Right hindlimb (tissue), 1 donor: ENCODE measurements at places on chromosomes 7 and 10.
A peak's percentile ranks its signal among the peaks of the same experiment; 100 is the strongest.

GRCh38 chr10:92573798-92574547, at the start of gene IDE:
IDE (minus strand) TSS chr10:92574093; CDS start chr10:92574019, 74 bp downstream.
- peak; percentile 91 for DNase-seq

DNA sequence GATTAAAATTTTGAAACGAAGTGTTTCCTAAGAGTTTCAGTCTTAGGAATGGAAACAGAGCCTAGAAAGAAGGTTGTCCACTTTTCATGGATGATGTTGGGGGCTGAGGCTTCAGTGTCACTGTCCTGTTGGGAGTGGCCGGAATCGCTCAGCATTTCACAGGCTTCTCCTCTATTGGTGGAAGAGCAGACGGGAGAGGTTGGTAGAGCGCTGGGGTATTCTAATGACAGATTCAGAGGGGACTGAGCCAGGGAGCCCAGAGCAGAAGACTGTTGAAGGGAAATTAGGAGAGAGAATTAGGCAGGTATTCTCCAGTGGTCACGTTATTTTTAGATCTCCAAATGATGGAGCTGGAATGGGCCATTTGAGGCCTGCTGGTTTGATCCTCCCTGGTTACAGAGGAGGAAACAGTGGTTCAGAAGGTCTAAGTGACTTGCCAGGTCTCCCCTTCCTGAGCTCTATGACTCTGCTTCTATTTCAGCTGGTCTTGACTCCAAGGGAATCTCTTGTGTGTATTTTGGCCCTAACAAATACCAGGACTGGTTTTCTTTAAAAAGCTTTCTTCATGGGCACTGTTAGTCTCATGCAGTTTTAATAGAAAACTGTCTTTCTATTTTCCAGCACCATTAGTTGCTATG, 35.7 kb upstream of the EEPD1 start:
- DNase-seq = no peak

DNA sequence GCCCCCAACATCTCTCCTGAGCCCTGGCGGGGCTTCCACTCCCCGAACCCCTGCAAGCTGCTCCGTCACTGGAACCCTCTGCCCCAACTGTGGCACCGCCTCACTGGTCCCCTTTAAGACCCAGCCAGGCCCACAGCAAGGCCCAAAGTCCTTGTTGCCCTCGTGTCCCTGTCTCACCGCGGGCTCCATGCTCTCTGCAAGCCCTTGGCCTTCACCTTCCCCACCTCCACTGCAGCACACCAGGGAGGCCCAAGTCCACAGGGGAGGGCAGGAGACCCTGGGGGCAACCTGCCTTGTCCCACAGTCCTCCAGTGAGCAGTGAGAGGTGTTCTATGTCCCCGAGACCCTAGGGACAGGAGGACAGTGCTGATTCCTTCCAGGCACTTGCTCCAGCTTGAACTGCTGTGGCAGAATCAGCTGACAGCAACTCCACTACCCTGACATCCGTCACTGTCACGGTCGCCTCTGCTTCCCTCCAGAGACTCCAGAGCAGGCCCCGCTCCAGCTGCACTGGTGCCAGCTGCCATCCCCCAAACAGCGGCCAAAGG, 105.3 kb downstream of the CYTH3 start:
- DNase-seq = no peak

DNA sequence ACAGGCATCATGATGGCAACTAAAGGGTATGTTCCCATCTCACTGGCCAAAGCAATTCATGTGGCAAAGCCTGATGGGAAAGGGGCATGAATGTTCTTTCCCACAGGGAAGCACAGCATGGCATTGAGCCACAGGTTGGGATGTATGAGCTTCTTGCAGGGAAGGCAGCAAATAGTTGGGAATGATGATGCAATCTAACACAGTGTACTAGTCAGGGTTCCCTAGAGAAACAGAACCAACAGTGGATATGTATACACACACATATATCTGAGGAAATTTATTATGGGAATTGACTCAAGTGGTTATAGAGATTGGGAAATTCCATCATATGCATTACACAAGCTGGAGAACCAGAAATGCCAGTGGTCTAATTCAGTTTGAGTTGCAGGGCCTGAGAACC, 253.6 kb upstream of the NPVF start:
- no peak for DNase-seq

DNA sequence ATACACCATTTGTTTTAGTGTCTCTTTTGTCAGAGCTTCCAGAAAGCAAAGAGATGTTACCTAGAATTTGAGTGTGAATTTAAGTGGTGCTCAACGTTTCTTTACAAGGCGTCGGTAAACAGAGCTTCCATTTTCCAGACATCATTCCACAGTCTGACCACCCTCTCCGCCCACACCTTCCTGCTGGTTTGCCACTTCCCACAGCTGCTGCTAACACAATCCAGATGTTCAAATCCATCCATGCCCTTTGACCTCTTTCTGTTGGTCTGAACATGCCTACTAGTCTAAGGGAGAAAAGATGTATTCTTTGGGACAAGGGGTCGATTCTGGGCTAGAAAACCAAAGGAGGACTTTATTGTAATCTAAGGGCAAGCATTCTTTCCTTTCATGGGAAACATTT, 86.1 kb downstream of the FAM107B start:
- DNase-seq = peak; percentile 45

- DNase-seq = no peak
These were observed 105.3 kb downstream of the ADCY1 start for GRCh38 chr7:45679516-45679915.

DNA sequence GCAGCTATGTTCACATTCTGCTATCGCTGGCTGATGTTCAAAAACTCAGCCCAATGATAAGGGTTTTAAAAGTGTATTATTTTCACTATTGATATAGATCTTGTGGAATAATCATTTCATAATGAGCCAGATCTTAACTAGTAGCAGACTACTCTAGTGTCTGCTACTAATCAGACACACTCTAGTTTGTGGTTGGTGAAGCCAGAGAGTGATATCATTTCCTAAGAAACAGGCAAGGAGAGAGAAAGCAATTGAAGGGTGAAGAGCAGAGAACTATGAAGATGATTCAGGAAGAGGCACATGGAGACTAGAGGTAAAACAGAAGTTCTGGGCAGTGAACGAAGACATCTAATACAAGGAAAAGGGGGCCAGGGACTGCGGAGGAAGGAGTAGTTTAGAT, 58.2 kb upstream of the BET1 start:
- DNase-seq = no peak

- DNase-seq = no peak
These were observed 7.0 kb downstream of the MRPL43 start for GRCh38 chr10:100980311-100980710.

- DNase-seq = no peak
These were observed 2.3 kb upstream of the CTTNBP2 start for GRCh38 chr7:117875566-117875965.

DNA sequence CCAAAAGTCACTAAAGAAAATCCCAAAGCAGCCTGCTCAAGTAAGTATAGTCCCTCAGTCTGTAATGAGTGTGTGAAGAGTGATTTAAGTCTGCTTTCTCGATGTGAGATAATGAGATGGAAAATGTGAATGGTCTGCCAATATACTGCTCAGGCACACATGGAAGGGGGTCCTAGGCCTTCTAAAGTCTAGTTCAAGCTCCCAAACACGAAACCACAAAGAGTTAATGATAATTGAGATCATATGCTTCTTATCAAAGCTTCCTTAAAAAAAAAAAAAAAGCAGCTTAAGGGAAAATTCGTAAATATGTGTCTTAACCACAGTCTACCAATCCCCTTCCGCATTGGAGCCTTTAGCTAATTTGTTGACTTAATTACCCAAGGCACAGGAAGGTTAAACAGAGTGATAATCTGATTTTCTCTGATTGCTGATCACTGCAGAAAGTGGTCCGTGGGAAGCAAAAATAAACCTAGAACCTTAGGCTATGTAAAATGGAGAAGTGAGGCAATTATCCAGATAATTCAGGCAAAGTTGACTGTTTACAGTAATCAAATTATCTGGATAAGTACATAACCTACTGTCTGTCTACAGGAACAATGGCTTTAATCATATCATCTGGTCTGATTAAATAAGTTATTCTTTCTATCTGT, 172.9 kb downstream of the MBL2 start:
- no peak for DNase-seq

GRCh38 chr7:103773726-103774125, 215.7 kb downstream of the RELN start:
- DNase-seq = no peak

- DNase-seq = no peak
These were observed 38.0 kb downstream of the TCERG1L start for GRCh38 chr10:131273476-131273875.

DNA sequence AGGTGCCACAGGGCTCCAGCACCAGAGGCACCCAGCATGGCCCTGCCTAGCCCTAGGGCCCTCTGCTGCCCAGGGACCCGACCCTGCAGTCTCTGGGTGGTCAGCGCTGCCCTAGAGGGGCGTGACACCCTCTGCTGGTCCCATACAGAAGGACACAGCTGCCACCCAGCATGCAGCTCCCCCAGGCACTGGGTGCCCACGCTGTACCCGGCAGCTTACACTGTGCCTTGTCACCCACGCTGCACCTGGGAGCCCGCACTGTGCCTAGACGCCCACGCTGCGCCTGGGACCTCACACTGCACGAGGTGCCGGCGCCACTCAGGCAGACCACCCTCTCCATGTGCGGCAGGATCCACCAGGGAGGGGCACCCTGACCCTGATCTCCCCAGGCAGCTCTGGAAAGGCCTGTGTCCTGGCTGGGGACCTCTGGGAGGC, 55.2 kb downstream of the PWWP2B start:
- no peak for DNase-seq

DNA sequence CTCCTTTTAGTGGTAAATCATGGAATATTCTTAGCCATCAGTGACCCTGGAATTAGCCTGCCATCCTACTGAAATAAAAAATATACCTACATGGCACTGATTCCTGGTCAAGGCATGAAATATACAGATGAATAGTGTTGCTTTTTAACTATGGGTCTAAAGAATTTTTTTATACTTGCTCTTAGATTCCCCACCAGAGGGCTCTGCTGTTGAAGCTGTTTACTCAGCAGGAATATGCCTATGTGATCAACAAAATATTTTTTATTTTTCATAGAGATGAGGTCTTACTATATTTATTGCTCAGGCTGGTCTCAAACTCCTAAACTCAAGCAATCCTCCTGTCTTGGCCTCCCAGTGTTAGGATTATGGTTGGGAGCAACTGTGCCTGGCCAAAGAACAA, 13.5 kb downstream of the ZC3HC1 start:
- no peak for DNase-seq

- no peak for DNase-seq
These were observed 195.4 kb downstream of the MAD1L1 start for GRCh38 chr7:2037301-2037807.

DNA sequence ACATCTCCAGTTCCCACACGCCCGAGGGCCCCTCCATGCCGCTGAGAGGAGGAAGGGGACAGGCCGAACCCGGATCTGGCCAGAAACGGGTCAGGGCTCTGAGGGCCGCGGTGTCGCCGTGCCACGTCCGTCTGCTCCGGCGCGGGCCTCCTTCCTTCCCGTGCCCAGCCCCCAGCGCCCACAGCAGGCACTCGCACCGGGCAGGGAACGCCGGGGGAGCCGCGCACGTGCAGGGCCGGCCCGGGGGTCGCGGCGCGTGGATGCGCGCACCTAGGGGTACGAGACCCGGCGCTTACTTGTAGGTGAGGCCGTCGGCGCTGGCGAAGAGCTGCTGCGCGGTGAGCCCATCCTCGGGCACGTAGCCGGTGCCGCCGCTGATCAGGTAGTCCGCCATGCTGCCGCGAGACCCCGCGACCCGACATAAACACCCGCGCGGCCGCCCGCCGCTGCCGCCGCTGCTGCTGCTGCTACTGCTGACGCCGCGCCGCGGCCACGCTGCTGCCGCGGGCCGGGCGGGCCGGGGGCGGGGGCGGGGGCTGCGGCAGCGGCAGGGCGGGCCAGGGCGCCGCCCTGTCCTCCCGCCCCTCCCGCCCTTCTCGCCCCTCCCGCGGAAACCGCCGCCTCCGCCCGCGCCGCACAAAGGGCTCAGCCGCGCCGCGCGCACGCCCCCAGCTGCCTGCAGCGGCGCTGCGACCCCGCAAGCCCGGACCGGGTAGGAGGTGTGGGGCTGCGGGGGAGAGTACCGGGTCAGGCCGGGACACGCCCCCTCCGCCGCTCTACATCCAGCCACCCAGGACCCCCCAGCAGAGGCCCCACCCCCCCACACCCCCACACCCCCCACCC, 4.1 kb downstream of the IMPDH1 start:
- DNase-seq = peak; percentile 59

DNA sequence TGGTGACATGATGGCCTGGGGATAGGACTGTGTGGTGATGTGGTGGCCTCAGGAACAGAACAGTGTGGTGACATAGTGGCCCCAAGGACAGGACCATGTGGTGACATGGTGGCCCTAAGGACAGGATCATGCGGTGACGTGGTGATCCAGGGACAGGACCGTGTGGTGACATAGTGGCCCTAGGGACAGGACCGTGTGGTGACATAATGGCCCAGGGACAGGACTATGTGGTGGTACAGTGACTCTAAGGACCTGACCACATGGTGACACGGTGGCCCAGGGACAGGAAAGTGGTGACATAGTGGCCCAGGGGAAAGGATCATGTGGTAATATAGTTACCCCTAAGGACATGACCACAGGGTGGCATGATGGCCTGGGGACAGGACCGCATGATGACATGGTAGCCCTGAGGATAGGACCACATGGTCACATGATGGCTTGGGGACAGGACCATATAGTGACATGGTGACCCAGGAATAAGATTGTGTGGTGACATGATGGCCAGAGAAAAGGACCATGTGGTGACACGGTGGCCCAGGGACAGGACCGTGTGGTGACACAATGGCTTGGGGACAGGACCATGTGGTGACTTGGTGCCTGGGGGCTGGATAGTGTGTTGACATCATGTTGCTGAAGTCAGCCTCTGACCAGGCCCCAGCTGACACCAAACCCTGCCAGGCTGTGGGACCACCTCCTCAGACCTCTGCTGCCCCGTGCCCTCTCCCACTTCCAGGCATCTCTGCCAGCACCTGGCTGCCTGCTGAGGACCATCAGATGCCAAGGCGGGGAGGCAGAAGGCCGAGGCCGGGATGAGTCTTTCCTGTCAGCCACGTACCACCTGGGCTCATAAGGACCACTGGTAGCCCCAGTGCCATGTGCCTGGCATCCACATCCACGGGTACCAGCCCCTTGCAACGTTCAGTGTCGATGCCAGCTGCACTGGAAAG, 99.5 kb downstream of the ADAM12 start:
- no peak for DNase-seq

DNA sequence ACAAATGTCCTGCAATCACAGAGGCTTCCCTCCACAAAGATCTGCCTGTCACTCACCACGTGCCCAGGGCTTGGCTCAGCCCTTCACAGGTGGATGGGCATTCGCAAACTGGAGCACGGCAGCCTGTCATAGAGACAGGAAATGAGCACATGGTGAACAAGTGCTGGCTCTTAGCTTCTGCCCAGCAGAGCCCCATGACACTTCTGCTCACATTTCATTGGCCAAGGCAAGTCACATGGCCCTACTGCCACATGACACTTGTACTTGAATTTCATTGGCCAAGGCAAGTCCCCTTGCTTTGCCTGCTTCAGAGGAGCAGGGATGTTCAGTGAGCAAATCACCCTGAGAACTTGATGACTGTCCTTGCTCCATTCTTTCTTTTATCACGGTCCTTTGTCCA, 110.8 kb upstream of the PPP2R2D start:
- no peak for DNase-seq
